ENCODE measurements at places on chromosomes 1 and 21.

- DNase-seq, result no peak
Observed at GRCh38 chr1:209648346-209648745, 3.9 kb downstream of the LAMB3 start.

DNA sequence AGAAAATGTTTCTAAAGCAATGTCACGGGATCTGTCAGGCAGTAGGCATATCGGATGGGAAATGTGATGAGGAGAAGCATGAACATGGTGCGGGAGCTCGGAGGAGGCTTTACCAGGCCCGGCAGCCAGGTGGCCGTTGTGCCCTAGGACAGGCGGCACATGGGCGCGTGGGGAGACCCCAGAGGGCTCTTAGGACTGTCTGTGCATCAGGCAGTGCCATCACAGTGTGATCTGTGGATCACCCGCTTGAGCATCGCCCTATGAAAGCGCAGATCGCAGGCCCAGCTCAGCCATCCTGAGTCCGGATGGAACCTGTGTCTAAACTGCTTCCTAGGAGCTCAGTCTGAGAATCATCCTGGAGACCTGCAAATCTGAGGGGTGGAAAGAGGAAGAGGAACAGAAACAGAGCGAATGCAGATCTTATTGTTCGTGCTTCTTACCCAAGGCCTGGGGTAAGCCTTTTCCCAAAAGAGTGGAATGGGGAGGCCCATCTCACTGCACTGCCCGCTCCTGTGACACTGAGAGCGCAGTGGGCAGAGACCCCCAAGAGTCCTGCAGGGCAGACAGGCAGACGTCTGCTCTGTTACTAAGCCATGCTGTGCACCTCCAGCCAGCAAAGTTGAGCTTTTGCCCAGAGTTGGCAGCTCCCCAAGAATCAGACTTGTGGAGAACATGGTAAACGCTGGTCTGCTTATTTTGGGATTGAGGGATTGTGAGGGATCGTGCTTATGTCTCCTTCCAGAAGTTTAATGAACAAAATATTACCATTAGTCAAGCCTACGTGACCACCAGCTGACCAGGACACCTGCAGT lies 251.0 kb downstream of the RHOU start:
- DNase-seq, result no peak

DNA sequence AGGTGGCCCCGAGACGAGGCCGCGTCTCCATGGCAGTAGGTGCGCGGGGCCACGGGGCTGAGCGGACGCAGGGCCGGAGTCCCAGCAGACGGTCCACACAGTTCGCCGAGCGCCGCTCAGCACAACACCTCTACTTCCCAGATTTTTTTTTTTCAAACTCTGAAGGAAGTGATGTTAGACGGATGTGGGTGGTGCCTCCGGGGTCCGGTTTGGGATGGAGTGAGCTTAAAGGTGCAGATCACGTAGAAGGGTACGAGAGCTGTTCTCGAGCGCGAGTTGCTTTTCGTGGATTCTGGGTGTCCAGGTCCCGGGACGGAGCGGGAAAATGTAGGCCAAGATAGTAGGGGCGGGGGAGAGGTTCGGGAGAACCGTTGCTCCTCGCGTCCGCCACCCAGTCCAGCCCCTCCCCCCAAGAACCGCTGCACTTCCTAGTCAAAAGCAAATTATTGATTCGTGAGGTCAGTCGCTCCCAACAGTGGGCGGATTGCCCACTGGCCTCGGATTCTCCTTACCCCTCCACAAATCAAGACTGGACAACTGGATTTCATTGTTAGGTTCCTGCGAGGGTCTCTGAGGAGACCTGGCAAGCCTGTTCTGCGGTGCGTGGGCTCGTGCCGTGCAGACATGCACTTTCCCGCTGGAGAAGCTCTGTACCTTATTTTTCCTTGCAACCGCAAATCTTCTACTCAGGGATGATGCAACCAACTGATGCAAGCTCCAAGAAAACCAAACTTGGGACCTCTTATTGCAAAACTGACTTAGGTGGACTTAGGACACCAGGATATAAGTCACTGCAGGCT lies at the start of gene TXNDC12:
Gene TXNDC12 (minus strand): TSS at position 126 of the 800 bp plus-strand sequence. CDS start 95 bp downstream, at position 31.
- peak; percentile 90 for DNase-seq

DNA sequence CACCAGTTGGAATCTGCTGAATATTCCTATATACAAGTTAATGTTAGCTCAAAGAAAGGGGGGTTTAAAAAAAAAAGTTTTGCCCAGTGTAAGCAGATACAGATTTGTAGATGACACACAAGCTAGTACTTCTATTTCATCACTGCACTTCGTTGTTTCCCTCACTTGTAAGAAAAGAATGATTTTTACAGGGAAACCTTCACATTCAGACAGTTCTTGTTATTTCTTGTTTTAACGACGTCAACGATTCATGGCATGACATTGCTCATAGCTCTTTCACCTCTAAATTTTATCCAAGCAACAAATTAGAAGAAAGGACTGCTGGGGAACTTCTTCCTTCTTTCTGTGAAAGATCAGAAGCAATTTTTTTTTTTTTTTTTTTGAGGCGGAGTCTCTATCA lies 25.7 kb upstream of the C1orf105 start:
- DNase-seq, result no peak

GRCh38 chr1:220817907-220818306 lies 31.2 kb downstream of the MTARC1 start:
- DNase-seq, result no peak
